Gastroesophageal sphincter (tissue), 4 donors: ENCODE measurements at places on chromosomes 5 and 9.
A peak's percentile ranks its signal among the peaks of the same experiment; 100 is the strongest.

DNA sequence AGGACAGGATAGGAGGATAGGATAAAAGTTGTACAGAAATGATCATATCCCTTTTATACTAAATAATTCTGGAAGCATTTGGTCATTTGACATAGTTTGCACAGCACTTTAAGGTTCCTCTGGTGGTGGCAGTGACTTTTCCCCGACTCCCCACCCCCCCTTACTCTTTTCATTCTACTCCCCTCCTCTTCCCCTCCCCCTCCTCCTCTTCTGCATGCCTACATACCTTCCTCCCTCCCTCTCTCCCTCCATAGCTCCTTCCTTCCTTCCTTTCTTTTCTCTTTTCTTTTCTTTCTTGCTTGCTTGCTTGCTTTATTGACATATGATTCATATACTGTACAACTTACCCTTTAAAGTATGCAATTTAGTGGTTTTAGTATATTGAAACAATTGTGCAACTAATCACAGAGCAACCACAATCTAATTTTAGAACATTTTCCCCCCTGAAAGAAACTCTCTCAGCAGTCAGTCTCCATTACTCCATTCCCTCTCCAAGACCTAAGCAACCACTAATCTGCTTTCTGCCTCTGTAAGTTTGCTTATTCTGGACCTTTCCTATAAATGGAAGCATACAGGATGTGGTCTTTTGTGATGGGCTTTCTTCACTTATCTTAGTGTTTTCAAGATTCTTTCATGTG lies 159.0 kb downstream of the HACD4 start:
- no peak for ATAC-seq
- no peaks in the 10 kb centered on the region for H3K27me3 ChIP-seq
- no peaks in the 10 kb centered on the region for H3K4me1 ChIP-seq
- no peak overlapping the region for H3K4me3 ChIP-seq

- no peaks in the 10 kb centered on the region for H3K36me3 ChIP-seq
- H3K27ac ChIP-seq = no peak overlapping the region
- peaks cover 61% of the 10 kb centered on the region for H3K4me1 ChIP-seq
- no peak overlapping the region for H3K4me3 ChIP-seq
- no peak for ATAC-seq
Observed at GRCh38 chr5:88688156-88688983, 194.6 kb downstream of the MEF2C start.

GRCh38 chr5:16754601-16755000 lies 137.8 kb upstream of the RETREG1 start:
- H3K27me3 ChIP-seq = no peaks in the 10 kb centered on the region
- H3K27ac ChIP-seq = no peak overlapping the region
- no peaks in the 10 kb centered on the region for H3K4me1 ChIP-seq
- no peaks in the 10 kb centered on the region for H3K36me3 ChIP-seq

GRCh38 chr5:9067154-9067553 lies 478.7 kb downstream of the SEMA5A start:
- ATAC-seq = no peak
- no peaks in the 10 kb centered on the region for H3K27me3 ChIP-seq
- H3K36me3 ChIP-seq = no peaks in the 10 kb centered on the region

- H3K27ac ChIP-seq = no peak overlapping the region
- no peak for ATAC-seq
- no peaks in the 10 kb centered on the region for H3K36me3 ChIP-seq
- H3K4me1 ChIP-seq = no peaks in the 10 kb centered on the region
- H3K4me3 ChIP-seq = no peak overlapping the region
Observed at GRCh38 chr9:14811844-14812243, 89.3 kb upstream of the CER1 start.

GRCh38 chr5:122882831-122883230 lies 37.4 kb downstream of the SNX24 start:
- ATAC-seq = no peak
- no peak overlapping the region for H3K27ac ChIP-seq
- H3K4me1 ChIP-seq = peaks cover 35% of the 10 kb centered on the region

- ATAC-seq = no peak
- H3K4me3 ChIP-seq = no peak overlapping the region
- H3K27me3 ChIP-seq = no peaks in the 10 kb centered on the region
- no peak overlapping the region for H3K27ac ChIP-seq
- H3K4me1 ChIP-seq = no peaks in the 10 kb centered on the region
Observed at GRCh38 chr9:38694676-38695075, 25.3 kb downstream of the FAM240B start.

DNA sequence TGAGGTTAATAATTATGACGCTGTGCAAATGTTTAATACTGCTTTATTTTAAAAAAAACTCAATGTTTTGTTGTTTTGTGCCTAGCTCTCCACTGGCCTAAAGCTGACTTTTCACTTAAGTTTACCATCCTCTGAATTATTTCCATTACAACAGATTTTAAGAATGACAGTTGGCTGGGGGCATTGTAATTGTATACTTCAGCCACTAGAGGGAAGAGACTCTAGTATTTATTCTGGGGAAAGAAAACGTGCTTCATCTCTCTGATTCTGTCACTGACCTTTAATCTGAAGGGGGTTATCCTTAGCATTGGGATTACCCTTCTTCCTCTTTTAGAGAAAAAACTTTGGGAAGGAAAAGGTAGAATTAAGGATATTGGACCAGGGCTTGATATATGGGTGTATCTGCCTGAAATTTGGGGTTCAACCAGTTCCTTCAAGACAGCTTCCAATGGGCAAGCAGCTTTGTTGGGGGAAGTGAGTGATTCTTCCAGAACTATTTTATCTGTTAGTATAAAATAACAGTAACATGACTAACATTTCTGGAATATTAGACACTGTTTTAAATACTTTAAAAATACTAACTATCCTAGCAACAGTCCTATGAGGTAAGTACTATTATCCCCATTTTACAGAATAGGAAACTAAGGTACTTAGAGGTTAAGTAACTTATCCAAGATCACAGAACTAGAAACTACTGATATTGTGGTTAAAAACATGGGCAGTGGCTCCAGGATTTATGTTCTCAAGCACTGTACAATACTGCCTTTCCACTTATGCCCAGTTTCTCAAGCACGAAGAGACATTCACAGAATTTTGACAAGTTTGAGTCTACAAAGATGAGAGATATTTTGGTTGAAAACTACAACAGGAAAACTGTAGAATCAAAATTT lies 208.4 kb downstream of the CD180 start:
- no peaks in the 10 kb centered on the region for H3K36me3 ChIP-seq
- H3K27ac ChIP-seq = no peak overlapping the region
- no peak for ATAC-seq

GRCh38 chr9:124228516-124228915 lies 29.2 kb upstream of the NEK6 start:
- H3K4me1 ChIP-seq = no peaks in the 10 kb centered on the region
- H3K36me3 ChIP-seq = no peaks in the 10 kb centered on the region
- ATAC-seq = no peak
- H3K27me3 ChIP-seq = no peaks in the 10 kb centered on the region

- peak overlapping the region; percentile 20 for H3K4me3 ChIP-seq
- peaks cover 3% of the 10 kb centered on the region for H3K36me3 ChIP-seq
- H3K4me1 ChIP-seq = peaks cover 56% of the 10 kb centered on the region
- peak; percentile 56 for ATAC-seq
- no peaks in the 10 kb centered on the region for H3K27me3 ChIP-seq
- peak overlapping the region; percentile 95 for H3K27ac ChIP-seq
Observed at GRCh38 chr5:149422366-149423048, 43.4 kb upstream of the IL17B start.

DNA sequence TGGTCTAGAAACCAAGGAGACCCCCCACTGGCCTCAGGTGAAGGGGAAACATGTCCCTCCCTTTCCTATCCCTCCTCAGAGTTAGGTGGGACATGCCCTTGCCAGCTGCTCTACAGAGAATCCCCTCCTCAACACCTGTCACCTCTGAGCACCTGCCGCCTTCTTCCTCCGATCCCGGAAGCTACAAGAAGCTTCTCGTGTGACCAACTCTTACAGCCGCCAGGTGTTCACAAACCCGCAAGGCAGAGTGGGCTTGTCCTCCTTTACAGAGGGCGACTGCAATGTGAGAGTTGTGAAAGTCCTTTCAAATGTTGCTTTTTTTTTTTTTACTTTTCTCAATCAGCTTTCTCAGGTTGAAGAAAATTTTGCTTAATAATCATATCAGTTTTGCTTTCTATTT lies 3.7 kb upstream of the ICE1 start:
- ATAC-seq = no peak
- H3K27me3 ChIP-seq = no peaks in the 10 kb centered on the region
- H3K4me1 ChIP-seq = peaks cover 21% of the 10 kb centered on the region
- no peak overlapping the region for H3K4me3 ChIP-seq
